T-helper 1 cell (primary cell): ENCODE measurements at places on chromosomes 6 and 20.

DNA sequence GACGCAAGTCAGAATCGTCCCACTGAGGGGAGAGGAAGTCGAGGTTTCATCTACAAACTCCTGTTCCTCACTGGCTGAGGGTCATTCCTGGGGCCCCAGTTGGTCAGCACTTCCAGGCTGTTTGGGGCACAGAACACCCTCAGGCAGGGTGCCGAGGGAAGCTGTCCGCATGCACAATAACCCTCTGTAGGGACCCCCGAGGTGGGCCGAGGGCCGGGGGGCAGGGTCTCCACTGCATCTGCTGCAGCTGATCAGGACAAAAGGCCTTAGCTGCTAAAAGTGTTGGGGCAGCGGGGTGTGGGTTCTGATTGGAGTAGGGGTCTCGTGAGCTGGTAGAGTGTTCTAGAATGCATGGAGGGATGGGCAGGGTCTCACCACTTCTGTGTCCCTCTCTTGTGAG, 125.1 kb downstream of the TOX2 start:
- no peak for DNase-seq

- DNase-seq: peak; percentile 11
These were observed 37.7 kb upstream of the SLC4A11 start for GRCh38 chr20:3276680-3277015.

DNA sequence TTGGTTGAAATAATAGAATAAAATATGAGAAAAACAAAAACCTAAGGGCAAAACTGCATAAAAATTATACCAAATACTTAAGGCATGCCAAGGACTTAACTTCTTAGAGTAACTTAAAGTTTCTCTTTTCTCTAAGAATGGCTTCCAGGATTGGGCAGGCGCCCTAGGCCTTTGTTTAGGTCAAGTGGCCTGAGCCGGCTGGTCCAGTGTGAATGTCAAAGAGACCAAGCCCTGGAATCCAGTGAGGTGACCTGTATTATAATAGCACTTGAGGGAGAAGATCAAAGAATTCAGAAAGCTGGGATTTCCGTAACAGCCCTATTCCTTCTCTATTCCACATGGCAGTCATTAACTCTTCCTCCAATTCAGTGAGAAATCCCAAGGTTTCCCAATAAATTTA, 6.6 kb downstream of the METTL24 start:
- DNase-seq: no peak

GRCh38 chr20:4127344-4127743, 112.0 kb upstream of the RNF24 start:
- DNase-seq: no peak

DNA sequence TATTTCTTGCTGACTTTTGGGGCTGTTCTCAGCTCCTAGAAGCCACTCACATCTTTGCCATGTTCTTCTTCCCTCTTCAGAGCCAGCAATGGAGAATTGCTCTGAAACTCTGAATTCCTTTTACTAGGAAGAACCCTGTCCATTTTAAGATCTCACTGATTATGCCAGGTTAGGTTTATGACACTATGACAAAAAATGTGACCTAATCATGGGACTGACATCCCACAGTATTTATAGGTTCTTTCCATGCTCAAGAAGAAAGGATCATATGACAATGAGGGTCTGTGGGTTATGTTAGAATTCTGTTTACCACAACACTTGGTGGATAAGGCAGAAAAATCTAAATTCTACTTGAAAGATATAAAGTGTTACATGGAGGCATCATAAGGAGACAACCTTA, 263.3 kb upstream of the CITED2 start:
- DNase-seq: no peak

DNA sequence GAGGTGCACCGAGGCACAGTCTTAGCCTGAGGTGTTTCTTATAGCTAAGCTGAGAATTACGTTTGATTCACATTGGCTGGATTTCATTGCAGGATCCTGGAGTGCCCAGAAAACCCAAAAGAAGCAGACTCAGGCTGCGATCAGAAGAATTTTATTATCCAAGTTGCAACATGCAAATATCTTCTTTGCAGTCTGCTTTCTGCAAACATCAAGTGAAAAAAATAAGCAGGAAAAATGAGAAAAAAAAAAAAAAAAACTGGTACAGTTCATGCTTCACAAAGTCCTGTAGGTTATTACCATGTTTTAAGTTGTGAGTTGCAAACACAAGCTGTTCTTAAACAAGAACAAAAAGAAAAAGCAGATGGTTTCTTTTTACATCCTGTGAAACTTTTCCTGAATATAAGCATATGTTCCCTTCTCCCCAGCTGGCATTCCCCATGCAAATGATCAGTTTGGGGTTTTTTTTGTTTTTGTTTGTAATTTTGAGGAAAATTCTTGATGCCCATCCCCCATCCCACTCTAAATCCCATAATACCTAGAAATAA, 349.0 kb downstream of the CBLN4 start:
- no peak for DNase-seq

DNA sequence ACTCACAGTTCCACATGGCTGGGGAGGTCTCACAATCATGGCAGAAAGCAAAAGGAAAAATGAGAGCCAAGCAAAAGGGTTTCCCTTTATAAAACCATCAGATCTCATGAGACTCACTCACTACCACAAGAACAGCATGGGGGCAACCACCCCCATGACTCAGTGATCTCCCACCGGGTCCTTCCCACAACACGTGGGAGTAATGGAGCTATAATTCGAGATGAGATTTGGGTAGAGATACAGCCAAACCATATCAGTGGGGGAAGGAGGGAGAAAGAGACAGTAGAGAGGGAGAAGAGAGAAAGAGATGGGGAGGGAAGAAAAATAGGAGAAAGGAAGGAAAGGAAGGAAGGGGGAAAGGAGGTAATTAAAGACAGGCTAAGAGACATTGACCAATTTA, 30.1 kb downstream of the GMDS start:
- DNase-seq: no peak

DNA sequence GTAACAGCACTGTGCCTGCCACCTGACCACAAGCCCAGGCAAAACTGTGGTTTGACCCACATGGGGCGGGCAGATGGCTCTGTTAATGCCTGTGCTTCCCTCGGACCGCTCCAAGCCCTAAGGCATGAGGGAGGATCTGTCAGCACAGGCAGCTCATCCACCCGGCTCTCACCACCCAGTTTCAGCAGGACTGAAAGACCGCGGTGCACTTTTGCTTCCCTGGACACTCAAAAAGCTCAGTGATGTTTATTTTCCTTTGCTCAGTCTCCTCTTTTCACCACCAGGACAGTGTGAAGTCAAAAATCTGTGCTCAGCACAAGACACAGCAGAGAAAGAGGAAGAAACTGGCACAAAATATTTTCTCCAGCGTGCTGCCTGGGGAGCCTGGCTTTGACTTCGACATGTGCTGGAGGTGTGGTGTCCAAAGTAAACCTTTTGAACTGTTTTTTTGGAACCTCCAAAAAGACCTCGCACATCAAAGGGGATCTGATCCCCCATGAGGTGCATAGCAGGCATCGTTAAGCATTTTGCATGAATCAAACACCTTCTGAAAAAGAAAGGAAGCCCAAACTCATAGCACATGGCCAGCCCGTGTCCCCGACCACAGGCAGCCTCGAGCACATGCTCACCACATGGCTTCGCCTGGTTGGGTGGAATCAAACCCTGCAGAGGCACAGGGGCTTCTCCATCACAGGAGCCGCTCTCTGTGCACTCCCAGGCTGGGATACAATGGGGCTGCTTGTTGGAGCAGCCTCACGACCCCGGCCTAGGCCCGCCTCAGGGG, 441.7 kb upstream of the JARID2 start:
- DNase-seq: no peak

GRCh38 chr6:137637121-137637520, 142.9 kb upstream of the OLIG3 start:
- no peak for DNase-seq

GRCh38 chr20:20167698-20168097, 115.4 kb downstream of the CFAP61 start:
- no peak for DNase-seq

DNA sequence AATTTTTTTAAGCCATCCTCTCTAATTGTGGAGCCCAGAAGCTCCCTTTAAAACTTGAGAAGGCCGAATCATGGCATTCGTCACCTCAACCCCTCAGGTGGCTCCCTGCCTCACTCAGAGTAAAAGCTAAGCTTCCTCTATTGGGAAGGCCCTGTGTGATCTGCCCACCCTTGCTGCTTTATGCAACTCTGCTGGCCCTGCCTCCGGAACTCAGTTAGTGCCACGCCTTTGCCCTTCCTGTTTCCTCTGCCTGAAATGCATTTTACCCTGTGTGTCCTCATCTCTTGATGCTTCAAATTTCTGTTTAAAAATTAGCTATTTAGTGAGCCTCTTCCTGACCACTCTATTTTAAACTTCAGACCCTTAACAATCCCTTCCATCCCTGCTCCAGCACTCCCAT, 5.7 kb downstream of the PACRG start:
- DNase-seq: no peak

- DNase-seq: no peak
These were observed 53.8 kb upstream of the CCDC28A start for GRCh38 chr6:138719744-138720143.

GRCh38 chr6:2173203-2173961, 72.0 kb downstream of the GMDS start:
- DNase-seq: no peak

GRCh38 chr6:10526156-10526555, 5.0 kb downstream of the GCNT2 start:
- no peak for DNase-seq

DNA sequence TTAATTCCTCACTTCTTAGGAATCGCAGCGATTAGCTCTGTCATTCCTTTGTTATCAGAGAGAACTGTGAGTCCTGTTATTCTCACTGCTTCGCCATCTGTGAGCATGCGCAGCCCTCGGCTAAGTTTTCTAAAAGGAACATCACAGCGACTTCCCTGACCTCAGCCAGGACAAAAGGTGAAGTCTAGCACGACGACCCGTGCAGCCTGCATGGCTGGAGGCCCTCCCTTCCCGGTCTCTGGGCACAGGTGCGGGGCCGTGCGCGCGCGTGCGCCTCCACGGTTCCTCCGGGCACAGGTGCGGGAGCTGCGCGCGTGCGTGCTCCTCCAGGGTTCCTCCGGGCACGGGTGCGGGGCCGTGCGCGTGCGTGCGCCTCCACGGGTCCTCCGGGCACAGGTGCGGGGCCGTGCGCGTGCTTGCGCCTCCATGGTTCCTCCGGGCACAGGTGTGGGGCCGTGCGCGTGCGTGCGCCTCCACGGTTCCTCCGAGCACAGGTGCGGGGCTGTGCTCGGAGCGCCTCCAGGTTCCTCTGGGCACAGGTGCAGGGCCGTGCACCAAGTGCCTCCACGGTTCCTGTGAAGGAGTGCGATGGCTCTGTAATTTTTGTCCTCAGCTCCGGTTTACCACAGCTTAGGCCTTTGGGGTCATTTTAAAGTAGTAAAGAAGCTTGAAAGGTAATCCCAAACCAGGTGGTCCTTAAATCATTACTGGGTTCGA, 212.3 kb downstream of the ERMARD start:
- DNase-seq: no peak
